ENCODE measurements at places on chromosomes 5 and 9.

- no peak for DNase-seq
Observed at GRCh38 chr5:109844695-109845094, 155.0 kb downstream of the MAN2A1 start.

DNA sequence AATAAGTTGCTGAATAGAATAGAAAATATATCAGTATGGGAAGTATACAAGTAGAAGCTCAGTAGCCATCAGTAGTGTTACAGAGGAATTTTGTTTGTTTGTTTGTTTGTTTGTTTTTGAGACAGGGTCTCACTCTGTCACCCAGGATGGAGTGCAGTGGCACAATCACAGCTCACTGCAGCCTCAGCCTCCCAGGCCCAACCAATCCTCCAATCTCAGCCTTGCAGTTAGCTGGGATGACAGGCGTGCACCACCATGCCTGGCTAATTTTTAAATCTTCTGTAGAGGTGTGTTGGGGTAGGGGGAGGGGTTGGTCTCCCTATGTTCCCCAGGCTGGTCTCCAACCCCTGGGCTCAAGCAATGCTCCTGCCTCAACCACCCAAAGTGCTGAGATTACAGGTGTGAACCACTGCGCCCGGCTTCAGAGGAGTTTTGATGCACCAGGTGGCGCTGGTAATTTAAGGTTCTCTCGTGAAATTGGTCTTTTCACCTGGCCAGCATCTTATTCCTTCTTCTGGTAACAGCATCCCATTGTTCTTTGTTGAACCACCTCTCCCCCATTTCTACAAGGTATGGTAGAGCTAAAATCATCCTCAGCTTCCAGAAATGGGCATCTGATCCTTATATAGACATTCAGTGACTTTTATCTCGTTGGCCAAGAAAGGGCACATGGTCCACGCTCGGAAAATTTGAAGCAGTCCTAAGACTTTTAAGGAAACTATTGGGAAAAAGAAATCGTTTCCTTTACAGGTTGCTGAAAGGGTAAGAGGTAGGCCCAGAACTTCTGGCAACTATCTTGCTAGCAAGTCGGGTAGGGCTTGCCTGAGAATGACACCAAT lies 157.1 kb downstream of the ARRDC3 start:
- DNase-seq = peak; percentile 30

- DNase-seq = no peak
Observed at GRCh38 chr5:125245216-125245615, 498.8 kb upstream of the ZNF608 start.

DNA sequence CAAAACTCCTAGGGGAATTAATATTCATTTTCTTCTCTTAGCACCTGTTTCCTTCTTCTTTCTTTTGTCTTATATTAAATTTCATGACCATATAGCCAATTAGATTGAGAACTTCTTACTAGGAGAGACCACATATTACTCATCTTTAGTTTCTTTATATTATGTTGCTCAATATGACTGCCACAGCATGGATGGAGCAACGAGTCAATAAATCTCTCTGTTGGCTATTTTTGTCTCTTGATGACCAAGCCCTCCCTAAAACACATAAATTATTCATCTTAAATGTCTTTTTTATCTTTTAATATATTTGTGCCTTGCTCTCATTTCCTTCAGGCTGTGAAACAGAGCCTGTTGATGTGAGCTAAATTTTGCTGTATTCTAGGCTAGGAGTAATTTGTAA lies 123.0 kb downstream of the ADAMTSL1 start:
- DNase-seq = no peak

DNA sequence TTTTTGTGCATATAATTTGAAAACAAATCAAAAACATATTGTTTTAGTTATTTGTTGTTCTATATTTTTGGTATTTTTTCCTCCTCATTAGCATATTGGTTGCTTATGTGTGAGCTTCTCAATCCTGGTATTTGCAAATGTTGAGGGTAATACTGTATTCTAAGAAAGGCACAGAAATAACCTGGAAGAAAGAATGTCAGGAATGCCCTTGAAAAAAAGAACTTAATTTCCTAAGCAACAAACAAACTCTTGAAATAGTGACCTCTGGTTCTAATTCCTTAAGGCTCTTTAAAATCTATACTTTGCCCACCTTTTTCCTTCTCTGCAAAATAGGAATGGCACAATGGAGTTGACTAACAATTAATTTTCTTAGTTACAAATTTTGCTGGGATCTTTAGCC lies 117.5 kb downstream of the HMHB1 start:
- DNase-seq = no peak

GRCh38 chr5:158801268-158801667 lies 298.4 kb downstream of the EBF1 start:
- no peak for DNase-seq

DNA sequence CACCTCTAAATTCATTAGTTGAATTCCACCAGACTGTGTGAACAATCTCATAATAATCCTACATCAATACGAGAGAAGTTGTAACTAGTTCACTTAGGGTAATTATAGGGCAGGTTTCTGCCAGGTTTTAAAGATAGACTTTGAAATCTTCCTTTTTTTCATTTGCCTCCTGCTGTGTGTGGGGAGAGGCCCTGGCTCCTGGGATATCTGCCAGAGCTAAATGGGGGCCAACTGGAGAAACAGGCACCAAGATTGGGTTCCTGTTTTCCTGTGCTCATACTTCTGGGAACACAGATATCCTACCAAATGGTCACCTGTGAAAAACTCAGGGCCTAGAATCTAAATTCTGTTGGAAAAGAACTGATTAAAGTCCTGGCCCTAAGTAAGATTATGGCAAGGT lies 42.3 kb downstream of the SH3RF2 start:
- no peak for DNase-seq

- DNase-seq = no peak
Observed at GRCh38 chr5:129499208-129499852, 39.2 kb downstream of the ADAMTS19 start.

DNA sequence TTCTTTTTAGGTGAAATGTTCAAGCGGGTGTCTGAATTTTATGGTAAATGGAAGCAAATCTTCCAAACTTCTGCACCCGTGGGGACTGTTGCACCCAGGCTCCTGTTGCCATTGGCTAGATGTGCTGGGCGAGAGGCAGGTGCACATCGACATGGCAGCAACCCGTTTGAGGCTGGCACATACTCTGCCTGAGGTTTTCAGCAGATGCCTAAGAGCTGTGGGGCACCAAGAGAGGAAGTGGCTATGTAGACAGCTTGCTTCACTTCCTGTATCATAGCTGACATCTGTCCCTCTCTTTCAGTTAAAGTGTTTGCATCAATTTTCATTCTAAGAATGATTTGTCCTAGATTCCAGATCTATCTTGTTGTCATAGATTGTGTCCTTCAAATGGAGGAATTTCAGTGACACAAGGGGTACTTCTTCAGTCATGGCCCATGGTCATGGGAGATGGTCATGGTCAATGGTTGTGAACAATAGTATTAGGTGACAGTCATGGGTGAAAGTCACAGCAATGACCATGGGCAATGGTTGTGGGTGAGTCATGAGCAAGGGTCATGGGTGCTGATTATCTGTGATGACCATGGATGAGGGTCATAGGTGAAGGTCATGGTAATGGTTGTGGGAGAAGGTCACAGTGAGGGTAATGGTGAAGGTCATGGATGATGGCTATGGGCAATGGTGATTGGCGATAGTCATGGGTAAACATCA lies 115.1 kb upstream of the IRX4 start:
- DNase-seq = no peak

DNA sequence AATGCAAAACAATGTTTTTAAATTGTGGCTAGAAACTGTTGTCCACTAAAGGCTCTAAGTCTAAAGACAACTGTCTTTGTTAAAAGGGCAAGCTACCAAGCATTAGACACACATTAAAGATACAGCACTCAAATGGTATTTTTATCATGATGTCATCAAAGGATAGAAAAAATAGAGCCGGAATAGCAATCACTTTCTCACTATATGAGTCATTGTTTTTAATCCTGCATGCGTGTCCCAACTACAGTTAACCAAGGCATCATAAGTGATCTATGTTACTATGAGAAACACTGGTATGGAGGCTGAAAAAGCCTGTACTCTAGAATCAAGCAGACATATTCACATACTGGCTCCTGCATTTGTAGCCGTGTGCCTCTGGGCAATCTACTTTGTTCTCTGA lies 1.9 kb upstream of the PJA2 start:
- no peak for DNase-seq

DNA sequence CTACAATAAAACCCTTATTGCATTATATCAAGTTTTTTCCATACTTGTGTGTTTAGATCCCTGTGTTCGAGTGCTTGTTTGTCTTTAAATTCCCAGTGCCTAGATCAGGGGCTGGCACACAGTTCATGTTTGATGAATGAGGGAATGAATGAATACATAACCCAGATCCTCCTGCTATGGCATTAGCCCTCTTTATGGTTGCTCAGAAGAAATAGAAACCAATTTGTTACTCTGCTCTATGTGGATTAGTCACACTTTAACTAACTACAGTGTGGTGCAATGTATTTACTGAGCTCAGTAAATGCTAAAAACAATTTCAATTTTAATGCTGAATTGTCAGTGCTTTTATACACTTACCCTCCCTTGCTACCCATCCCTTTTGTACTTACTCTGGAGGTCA lies 16.4 kb upstream of the GALNT10 start:
- DNase-seq = no peak

- DNase-seq = no peak
Observed at GRCh38 chr9:87201351-87201751, 254.0 kb upstream of the GAS1 start.

GRCh38 chr5:169545762-169546161 lies 37.8 kb upstream of the SPDL1 start:
- DNase-seq = no peak

- no peak for DNase-seq
Observed at GRCh38 chr5:10704949-10705621, 55.9 kb downstream of the DAP start.

- DNase-seq = no peak
Observed at GRCh38 chr9:36486329-36486932, 86.3 kb upstream of the MELK start.

- DNase-seq = no peak
Observed at GRCh38 chr5:32709750-32710549, 1.2 kb upstream of the NPR3 start.

DNA sequence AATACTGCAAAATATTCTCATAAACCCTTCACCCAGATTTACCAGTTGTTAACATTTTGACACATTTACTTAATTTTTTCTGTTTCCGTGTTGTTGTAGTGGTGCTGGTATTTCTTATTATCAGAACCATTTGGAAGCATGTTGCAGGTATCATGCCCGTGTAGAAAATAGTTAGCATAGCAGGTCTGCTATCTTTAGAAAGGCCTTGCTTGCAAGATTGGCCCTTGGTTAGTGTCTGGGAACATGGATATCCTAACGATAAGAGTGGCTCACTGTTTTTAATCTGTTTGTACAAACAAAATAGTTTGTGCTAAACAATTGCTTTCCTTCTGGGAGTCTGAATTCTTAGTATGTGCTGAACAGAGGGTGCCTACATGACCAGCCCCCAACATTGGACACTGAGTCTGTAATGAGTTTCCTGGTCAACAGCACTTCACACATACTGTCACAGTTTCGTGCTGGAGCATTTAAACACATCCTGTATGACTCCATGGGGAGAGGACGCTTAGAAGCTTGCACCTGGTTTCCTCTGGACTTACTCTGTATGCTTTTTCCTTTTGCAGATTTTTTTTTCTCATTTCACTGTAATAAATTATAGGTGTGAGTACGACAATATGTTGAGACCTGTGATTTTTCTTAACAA lies 66.9 kb downstream of the MAN2A1 start:
- no peak for DNase-seq

- no peak for DNase-seq
Observed at GRCh38 chr5:133053448-133053847, 1.6 kb downstream of the HSPA4 start.

DNA sequence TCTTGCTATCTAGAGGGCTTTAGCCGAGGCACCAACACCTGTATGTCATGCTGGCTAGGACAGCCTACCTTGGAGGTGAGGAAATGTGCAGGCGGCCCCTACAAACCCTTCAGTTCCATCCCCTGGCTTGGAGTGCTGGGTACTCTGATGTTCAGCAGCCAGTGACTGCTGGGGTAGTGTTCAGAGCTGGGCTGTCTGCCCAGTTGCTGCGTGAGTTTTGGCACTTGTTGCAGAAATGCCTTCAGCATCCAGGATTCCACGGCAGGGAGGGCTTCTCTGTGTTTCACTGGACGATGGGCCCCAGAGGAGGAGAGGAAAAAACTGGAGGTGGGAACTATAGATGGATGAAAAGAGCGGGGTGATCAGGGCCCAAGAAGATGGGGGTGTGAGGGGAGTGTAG lies 10.4 kb downstream of the SWI5 start:
- DNase-seq = no peak

- no peak for DNase-seq
Observed at GRCh38 chr5:132765311-132766019, 11.6 kb downstream of the SEPTIN8 start.

- DNase-seq = no peak
Observed at GRCh38 chr5:59782856-59783255, 110.7 kb downstream of the PDE4D start.

DNA sequence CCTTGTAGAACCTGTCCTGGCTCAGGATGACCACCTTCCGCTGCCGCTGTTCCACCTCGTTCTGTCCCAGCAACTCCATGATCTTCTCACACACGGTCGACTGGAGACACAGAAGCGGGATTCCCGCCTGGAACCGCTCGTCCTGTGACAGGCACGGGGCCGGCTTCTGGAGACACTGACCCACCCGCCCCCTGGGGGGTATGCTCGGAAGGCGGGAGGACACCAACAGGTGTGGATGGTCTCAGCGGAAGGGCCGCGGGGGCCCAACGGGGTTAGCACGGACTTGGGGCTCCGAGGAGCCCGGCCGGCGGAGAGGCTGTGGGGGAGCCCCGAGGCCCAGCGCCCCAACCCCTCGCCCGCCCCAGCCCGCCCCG lies 530 bp downstream of the UCK1 start:
- DNase-seq = no peak

DNA sequence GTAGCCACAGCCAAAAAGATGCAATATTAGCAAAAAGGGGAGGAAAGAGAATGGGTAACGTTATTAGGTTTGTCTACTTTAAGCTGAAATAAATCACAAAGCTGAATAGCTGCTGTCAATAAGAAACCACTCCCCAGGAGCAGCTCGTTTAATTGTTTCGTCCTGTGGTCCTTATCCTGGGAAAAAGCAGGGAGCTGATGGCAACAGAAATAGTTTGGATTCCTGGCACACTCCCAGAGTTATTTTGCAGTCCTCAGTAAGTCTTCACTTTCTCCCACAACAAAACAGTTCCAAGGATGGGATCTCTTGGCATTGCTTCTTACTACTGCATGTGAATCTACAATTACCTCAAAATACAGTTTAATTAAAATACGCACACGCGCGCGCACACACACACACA lies 28.8 kb downstream of the FRMD3 start:
- DNase-seq = no peak

GRCh38 chr9:89657765-89658164 lies 53.0 kb downstream of the GADD45G start:
- DNase-seq = no peak

All from stimulated activated CD4-positive, alpha-beta T cell treated with anti-CD3 and anti-CD28 coated beads, Interleukin-1b, Interleukin-23, amount 100 ng/mL, for 1 hour (primary cell).